ENCODE measurements at places on chromosomes 6 and 20.

GRCh38 chr20:44792796-44793195, 17.6 kb downstream of the RIMS4 start:
- DNase-seq: no peak

GRCh38 chr6:41262401-41262800, 24.1 kb downstream of the TREM1 start:
- no peak for DNase-seq

GRCh38 chr6:117072134-117072533, 193.2 kb upstream of the VGLL2 start:
- no peak for DNase-seq

DNA sequence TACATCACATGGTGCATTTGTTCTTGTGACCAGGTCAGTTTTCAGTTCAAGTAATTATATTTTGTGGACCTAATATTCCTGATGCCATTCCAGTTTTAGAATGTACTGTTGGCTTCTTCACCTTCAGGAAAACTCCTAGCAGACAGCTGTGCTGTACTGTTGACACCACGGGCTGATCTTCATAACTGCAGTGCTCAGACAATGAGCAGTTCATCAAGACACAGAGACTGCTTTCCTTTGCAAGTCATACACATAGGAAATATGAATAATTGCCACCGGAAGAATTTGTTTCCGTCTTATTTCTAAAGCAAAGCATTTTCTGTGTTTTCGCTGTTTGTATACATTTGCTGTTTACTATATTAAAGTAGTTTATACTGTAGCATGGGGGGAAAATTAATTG, 89.8 kb downstream of the C6orf118 start:
- DNase-seq: no peak

DNA sequence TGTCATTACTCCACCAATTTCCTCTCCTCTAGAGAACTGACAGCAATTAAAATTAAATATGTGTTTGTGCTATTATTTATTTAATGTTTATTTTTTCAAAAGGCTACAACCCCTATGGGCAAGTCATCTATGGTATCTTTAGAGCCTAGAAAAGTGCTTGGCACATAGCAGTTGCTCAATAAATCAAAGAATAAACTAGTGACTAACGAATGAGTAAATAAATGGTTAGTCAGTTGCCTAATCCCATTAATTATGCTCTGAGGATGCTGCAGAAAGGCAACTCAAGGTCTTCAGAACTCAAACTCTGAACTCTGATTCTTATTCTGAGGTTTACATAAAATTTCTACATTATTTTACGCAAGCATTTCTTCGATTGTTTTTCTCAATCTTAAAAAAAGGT, 193.0 kb upstream of the TSHZ2 start:
- no peak for DNase-seq

DNA sequence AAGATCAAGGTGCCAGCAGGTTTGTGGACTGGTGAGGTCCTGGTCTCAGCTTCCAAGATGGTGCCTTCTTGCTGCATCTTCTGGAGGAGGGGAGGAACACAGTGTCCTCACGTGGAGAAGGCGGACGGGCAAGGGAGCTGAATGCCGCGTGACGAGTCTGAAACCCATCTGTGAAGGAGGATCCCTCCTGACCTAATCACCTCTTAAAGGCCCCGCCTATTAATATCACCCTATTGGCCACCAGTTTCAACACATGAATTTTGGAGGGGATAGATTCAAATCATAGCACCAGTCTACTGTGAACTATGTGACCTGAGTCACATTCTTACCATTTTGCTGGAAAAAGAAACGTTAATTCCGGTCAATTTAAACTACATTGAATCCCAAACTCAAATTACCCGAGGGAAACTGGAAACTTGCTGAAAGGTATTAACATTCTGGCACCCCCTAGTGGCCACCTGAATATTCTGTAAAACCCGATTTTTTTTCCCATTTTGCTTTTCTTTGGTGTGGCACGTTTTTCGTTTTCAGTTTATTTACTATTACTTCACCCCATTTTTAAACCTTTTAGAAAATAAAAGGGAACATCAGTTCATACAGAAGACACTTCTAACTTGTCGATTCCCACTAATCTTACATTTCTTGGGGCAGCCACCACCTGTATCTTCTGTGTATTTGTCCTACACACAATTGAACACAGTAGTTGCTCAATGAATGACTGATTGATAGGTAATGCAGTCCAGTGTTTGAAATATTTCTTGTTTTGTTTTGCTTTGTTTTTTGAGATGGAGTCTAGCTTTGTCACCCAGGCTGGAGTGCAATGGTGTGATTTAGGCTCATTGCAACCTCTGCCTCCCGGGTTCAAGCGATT, 17.9 kb upstream of the CCDC170 start:
- DNase-seq: no peak

DNA sequence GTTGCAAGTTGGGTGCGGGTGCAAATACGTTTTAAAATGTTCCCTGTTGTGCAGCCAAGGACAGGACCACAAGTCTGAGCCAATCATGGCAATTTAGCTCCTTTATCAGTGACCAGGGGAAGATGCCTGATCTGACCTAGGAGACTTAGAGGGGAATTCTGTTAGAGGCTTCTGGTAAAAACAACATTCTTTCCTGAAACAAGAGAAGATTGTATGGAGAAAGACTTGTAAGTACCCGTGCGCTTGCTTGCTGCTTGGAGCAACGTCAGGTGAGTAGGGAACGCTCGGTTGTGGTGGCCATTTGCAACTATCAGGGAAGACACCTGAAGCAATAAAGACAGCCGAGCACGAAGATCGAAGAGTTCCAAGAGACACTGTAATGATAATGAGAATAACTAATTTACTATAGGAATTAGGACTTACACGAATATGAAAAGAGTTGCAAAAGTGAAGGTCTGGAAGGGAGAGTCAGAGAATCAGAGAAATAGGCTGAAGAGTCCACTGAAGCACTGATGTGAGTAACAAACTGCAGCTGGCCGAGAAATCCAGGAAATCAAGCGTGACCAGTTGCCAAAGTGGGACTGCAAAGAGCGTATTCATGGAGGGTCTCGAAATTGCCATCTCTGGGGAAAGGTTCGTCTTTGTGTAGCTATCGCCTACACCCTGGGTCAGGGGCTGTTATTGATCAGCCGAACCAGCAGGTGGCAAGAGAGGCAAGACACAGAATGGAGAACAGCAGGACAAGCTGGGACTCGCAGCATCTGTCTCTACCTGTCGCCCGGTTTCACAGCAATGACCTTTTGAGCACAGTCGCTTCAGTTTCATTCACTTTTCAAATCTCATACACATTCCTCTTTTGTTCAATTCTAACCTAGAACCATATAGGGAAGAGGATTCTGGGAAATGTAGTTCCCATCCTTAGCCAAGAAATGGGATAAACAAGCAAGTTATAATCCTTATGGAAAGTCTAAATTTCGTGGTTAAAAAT, 26.1 kb downstream of the LOC128125822 start:
- peak; percentile 36 for DNase-seq

DNA sequence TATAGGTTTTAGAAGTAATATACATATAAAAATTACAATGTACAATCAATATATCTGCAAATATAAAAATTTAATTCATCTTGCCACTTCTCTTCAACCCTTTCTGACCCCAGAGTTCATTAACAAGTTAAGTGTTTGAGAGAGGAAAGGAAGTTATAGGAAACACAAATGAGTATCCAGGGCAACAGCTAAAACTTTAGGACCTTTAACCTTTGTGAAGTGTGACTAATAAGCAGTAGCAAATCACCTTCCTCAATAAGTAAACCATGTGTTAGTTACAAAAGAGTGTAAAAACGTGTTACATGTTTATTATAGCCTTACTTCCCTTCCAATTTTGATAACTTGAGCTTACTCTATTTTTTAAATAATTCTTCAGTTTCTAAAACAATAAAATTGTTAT, 73.4 kb upstream of the SIM1 start:
- DNase-seq: no peak

GRCh38 chr6:3687847-3688246, 63.7 kb downstream of the PXDC1 start:
- DNase-seq: no peak

DNA sequence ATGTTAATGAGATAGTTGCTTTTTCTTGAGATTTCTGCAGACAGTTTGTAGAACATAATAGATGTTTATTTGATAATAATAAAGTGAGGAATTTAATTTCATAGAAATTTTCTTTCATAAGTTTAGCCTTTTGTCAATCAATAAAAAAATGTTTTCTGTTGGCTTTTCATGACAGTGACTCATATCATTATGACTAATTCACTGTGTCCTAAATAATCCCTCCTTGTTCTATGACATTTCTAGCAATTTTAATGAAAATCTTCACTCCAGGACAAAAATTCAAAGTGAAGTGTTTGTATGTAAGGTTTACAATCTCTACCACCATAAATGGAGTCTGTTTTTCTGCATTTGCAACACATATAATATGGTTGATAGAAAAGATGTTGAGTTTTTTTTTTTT, 109.9 kb downstream of the UTRN start:
- no peak for DNase-seq

- no peak for DNase-seq
Measured at GRCh38 chr20:47397652-47398301, 41.3 kb upstream of the ZMYND8 start.

DNA sequence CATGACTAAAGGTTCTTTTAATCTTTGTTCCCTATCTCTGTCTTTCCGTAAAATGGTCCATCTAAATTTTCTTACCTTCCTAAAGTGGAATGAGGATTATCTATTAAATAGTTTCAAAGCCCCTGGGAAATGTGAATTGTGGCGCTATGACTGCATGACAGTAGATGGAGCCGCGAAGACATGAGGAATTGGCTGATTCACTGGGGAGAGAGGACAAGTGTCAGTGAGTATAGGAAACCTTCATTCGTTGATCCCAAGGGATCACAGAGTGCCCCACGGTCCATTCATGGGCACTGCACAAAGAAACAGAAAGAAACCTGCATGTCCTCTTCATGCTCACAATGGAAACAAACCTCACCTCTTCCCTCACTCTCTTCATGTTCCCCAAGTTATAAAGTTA, 479.3 kb upstream of the BTBD3 start:
- no peak for DNase-seq

- DNase-seq: no peak
Measured at GRCh38 chr6:128107682-128108081, 206.8 kb upstream of the THEMIS start.

- DNase-seq: no peak
Measured at GRCh38 chr6:15927531-15928225, 201.2 kb upstream of the MYLIP start.

GRCh38 chr6:107805504-107805903, 18.6 kb downstream of the SCML4 start:
- DNase-seq: no peak

DNA sequence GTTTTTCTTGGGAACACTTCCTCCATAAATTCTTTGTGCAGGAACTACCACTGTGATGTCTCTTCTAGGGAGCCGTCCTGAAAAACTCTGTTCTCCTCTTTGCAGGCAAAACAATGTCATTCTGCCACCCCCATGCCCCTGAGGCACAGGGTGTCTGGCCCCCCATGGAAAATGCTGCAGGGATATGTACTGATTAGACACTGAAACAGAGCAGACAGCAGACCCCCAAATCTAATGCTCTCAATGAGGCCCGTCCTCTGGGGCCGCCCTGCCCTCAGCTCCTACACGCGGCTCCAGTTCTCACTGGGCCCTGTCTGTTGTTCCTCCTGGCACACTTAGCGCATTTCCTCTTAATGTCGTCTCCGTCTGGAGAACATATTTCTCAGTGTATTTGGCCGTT, 97.5 kb downstream of the LAMP5 start:
- DNase-seq: no peak

DNA sequence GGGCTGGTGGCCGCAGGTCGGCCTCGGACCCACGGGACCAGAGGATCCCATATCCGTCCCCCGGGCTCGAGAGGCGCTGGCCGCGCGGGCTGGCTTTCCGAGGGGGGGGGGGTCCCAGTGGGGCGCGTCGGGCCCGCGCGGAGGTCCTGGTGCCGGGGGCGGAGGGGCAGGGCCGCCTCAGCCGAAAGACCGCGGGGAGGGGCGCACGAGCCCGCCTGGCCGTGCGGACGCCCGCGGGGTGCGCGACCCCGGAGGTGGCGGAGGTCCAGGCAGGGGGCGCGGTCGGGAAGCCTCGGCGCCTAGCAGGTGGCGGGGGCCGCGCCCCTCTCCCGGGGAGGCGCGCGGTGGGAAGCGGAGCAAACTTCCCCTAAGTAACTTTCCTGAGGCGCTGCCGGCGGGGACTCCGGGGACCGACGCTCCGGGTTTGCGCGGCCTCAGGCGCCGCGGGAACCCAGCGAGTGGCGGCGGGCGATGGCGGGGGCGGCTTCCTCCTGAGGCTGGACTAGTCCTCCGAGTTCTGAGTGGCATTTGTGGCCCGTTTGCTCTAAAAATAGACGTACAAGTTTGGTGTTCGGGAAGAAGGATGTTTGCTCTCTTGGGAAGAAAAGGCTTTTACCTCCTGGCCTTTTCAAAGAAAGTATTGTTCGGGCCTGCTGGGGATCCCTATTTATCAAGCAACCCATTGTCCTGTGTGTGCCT, 26.5 kb upstream of the BTBD3 start:
- no peak for DNase-seq

DNA sequence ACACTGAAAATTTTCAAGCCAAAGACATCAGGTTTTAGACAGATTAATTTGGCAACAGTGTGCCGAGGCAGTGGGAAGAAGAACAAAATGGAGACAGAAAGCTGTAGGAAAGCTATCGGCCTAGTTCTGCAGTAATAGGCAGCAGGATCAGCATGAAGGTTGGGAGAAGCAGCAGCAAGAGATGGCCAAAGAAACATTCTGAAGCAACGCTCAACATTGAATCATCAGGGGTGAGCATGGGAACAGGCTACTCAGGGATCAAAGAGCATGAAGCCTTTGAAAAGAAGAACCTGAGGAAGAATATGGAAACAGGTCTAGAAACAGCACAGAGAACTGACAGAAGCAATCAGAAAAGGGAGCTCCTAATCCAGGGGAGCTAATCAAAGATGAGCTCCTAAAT, 7.1 kb upstream of the DST start:
- no peak for DNase-seq

DNA sequence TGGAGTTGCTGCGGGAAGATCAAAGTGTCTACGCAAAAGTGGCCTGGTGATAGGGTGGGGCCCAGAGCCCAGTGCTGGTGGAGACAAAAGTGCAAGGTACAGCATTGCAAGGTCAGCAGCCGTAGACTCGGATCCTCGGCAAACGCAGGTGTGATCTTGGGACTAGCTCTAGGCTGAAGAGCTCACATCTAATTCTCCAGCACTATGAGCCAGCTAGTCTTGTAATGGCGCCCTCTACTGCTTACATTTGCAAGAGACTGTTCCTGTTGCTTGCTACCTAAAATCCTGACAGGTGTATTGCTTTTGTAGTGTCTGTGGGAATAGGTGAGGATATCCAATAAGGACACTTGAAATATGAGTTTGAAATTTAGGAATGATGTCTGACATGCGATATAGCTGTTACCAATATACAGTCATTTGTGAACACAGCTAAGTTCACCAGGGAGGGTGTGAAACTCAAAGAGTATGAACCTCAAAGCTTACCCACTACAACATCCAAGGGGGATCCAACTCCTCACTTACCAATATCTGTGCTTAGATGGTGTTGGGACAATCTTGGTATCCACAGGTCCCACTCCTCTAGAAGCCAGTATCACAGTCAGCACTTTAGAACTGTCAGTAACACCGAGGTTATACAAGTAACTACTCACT, 58.4 kb downstream of the PDE7B start:
- DNase-seq: peak; percentile 31

- DNase-seq: no peak
Measured at GRCh38 chr20:57435498-57436222, 44.5 kb downstream of the RBM38 start.

- no peak for DNase-seq
Measured at GRCh38 chr6:7147051-7147671, 39.4 kb downstream of the RREB1 start.

All from stimulated activated CD4-positive, alpha-beta T cell treated with anti-CD3 and anti-CD28 coated beads, TNF-alpha, amount 100 ng/mL, for 48 hours (primary cell).